ENCODE measurements at places on chromosomes 5 and 9.

DNA sequence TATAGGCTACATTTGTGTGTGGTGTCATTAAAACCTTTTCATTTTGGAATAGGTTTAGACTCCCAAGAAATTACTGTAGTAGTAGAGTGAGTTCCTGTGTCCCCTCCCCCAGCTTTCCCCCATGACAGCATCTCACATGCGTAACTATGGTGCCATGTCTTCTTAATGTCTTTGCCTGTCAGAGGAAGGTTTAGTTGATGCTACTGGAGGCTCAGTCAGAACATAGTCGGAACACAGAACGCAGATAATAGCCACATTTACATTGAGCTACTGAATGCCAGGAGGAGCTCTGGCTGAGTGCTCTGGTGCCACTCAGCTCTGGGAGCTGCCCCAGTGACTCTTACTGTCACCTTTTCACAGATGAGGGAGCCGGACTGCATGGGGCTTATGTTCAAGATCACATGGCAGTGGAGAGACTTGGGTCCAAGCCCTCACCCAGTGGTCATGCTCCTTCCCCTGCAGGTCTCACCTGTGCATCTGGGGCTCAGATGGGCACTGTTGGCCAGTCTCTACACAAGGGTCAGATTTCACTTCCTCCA is 223.6 kb downstream of the AOPEP start:
- DNase-seq: no peak

- DNase-seq: no peak
Measured at GRCh38 chr9:35757226-35757891, 3.3 kb upstream of the MSMP start.

DNA sequence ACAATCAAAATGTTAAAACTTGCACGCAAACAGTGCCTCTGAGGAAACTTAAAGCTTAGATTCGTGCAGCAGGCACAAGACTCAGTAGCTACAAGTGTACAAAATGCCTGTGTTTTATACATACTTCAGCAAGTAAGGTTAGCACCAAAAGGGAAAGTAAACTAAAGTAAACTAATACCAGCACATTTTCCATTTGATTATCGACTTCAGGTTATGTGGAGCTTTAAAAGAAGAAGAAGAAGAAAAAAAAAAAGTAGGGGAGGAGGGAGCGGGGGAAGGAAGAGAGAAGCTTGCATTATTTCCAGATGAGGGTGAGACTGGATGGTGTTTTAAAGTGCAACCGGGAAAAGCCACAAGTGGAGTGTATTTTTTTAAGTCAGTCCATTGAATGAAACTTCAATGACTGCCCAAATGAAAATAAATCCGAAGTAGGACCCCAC is 596 bp upstream of the ADAMTS6 start:
- no peak for DNase-seq

DNA sequence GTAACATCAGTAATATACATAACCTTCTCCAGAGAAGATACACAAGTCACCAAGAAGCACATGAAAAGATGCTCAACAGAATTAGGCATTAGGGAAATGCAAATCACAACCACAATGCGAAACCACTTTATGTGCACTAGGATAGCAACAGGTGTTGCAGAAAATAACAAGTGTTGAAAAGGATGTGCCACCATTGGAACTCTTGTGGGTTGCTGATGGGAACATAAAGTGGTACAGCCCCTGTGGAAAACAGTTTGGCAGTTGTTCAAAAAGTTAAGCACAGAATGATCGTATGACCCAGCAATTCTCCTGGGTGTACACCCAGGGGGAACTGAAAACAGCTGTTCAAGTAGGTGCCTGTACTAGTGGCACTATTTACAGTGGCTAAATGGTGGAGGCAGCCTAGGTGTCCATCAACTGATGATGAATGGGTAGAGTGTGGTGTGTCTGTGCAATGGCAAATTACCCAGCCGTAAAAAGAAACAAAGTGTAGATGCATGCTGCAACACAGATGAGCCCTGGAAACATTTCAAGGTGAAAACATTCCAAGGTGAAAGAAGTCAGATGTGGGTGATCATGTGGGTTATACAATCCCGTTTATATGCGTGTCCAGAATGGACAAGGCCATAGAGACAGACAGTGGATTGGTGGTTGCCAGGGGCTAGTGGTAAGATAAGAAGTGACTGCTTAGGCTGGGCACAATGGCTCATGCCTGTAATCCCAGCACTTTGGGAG is 27.2 kb downstream of the CCDC69 start:
- no peak for DNase-seq

- no peak for DNase-seq
Measured at GRCh38 chr5:142320851-142321560, 3.8 kb downstream of the SPRY4 start.

DNA sequence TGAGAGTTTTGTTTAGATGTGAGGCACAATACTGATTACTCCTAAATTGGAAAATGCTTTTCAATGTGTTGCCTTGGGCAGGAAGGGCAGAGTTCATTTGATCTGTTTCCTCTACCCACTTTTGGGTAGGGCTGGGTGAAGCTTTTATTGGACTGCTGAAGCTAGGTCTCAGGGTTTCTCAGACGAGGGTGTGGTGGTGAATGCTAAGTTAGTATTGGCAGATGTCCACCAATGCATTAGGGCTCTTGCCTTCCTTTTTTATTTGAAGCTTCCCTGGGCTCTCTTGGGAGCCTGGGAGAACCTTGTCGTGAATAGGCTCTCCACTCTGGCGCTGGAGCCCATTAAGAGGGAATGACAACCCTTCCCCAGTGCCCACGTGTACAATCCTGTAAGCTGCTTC is 23.1 kb downstream of the SPTAN1 start:
- DNase-seq: no peak

DNA sequence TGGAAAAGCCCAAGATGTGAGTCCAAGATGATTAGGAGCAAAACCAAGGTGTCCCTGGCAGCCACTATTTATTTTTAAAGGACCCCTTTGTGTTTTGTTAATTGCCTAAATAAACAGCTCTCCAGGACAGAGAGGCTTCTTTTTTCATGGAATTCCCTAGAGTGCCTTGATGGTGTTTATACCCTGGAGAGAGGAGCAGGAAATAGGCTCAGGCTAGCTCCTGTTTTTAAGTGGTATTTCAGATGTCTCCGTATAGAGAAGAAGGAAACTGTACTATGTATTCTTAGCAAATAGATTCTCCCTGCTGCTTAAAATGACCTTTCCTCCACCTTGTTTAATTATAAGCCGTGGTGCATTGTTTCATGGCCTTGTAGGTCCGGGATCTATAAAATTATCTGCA is 292.4 kb downstream of the CD180 start:
- DNase-seq: no peak

- DNase-seq: no peak
Measured at GRCh38 chr5:165076686-165077085, 1571.3 kb downstream of the MAT2B start.

DNA sequence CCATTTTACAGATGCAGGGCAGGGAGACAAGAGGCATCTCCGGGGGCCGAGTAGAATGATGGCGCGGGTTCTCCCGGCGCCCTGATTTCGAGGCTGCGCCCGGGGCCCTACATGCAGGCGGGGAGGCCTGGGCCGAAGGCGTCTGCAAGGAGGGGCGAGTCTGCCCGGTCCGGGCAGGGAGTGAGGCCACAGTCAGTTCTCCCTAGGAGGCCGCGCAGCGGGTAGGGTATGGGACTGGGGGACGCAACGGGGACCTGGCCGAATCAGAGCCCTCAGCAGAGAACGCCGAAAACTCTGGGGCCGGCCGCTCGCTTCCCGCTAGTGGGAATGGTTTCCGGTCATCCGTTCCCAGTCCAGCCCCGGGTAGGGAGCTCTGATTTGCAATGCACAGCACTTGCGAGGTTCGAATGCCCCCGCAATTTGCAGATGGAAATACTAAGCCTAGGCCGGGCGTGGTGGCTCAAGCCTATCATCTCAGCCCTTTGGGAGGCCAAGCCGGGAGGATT is 6.4 kb downstream of the TLX3 start:
- no peak for DNase-seq

DNA sequence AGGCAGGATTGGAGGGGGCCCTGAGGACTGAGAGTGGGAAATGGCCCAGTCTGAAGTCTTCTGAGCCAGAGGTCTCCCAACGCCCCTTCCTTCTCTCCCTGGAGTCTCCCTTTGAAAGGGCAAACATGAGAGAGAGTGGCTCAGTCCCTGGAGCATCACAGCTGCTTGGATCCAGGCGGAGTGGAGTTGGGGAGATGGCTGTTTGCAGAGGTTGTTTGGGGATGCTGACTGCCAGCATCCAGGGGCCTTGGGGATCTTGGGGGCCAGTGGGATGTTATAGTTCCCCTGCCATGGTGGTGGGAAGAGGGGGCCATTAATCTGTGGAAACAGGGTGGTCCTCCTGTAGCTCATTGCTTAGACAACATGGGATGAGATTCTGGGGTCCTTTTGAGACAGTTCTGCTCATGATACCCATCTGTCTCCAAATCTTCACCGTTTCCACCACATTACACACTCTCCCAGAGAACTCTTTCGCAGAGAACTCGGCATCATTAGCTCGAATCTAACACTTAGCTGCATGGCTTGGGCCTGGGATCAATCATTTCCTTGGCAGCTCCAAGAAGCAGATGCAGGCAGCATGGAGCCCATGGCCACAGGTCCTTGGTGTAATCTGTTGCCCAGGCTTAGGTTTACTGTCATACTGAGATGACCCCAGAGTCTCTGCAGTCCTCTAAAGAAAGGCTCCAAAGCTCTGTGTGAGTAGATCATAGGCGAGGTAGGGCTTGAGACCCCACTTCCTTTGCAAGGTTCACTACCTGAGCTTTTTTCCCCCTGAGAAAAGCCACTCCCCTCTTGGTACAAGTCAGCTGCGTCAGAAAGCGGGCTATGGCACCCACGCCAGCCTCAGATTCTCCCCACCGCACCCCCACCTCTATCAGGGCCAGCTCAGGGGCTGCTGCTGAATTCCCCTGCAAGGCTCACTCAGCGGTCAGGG is 54.4 kb upstream of the SH3PXD2B start:
- DNase-seq: no peak

DNA sequence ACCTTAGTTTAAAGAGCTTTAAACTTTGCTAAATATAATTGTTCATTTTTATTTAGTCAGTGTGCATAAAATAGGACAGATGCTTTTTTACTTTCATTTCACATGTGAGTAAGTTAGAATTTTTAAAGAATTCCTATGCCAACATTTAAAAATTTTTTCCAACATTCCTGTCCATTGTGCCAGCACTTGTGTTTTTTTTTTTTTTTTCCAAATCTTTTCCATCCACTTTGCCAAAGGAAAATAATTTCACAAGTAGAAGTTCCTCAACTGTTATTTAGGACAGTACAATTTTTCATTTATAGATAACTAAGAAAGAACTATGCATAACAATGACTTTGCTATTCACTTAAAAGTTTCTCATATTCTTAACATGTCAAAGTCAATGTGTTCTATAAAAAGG is 189.5 kb downstream of the ADAMTS6 start:
- no peak for DNase-seq

DNA sequence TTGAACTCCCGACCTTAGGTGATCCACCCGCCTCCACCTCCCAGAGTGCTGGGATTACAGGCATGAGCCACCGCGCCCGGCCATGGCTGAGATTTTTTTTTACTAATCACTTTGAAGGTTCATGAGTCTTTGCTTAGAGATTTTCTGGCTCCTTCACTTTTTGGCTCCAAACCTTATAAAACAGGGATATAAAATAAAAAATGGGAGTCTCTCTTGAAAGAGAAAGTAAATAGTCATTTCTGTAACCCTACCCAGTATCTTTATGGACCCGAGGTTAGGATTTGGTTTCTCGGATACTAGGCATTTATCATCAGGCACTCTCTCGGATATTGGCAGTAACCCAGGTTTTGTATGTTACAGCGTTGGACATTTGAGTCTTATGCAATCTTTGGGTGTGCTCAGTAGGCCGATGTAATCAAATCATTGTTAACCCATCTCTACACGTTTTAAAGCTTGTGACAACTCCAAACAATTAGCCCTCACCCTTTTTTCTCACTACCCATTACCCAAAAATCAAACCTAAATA is 25.3 kb downstream of the STXBP1 start:
- DNase-seq: no peak

DNA sequence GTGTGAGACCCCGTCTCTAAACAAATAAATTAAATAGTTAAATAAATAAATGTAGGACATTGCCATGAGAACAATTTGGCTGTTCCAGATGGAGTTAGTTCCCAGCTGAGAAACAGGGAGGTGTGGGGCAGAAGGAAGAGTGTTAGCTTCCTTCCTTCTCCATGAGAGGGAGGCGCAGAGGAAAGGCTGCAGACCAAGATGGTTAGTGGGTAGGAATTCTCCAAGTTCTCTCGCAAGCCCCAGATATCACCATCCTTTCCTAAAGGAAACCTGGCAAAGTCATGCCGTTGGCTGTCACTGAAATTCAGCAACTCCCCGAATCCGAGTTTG is 33.1 kb upstream of the RAB14 start:
- DNase-seq: no peak

DNA sequence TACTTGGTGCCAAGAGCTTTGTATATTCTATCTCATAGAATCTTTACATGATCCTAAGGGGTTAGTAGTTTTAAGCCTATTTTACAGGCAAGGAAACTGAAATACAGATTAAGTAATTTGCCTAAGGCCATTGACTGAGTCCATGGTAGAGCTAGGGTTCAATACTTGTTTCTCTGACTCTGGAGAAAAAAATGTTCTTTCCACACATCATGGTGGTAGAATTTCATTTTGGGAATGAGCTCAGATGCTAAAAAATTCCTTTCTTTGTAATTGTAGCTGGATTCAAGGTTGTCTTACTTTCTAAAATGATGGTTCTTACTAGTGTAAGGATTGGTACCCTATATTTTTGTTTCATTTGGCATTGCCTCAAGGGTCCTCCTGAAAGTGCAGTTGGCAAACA is 86.0 kb downstream of the ANKRD55 start:
- no peak for DNase-seq

DNA sequence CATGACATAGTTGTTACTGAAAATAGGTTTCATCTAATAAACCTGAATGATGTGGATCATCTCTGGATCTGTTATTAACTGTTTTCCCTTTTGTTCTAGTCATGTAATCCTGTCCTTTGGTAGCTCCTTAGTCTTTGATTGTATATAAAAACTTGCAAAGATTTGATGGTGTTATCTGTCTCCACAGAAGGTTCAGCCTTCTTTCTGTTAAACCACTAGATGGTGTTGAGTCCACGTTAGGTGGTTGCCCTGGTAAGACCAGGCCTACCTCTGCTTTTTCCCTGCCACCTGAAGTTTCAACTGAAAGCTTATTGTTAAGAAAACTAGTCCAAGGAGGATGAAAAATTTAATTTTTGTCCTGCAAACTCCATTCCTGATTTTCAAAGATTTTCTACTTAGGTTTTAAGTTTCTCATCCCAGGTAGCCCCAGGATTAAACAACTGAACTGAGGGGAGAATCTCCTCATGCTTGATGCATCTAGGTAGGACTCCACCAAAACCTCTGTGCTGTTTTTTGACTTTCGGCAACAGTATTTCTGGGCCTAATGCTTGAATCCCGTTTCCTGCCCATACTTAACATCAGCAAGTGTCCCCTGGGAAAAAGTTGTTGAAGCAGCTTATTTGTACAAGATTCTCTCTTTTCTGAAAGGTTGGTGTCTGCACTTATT is 68.5 kb downstream of the RICTOR start:
- DNase-seq: no peak

GRCh38 chr9:121860744-121861143 is 209.3 kb downstream of the DAB2IP start:
- DNase-seq: no peak

GRCh38 chr5:73390972-73391371 is 57.6 kb downstream of the FOXD1 start:
- DNase-seq: no peak

- no peak for DNase-seq
Measured at GRCh38 chr9:99433555-99433954, 211.5 kb downstream of the SEC61B start.
